Activated naive CD4-positive, alpha-beta T cell (primary cell): ENCODE measurements at places on chromosomes 1 and 21.

DNA sequence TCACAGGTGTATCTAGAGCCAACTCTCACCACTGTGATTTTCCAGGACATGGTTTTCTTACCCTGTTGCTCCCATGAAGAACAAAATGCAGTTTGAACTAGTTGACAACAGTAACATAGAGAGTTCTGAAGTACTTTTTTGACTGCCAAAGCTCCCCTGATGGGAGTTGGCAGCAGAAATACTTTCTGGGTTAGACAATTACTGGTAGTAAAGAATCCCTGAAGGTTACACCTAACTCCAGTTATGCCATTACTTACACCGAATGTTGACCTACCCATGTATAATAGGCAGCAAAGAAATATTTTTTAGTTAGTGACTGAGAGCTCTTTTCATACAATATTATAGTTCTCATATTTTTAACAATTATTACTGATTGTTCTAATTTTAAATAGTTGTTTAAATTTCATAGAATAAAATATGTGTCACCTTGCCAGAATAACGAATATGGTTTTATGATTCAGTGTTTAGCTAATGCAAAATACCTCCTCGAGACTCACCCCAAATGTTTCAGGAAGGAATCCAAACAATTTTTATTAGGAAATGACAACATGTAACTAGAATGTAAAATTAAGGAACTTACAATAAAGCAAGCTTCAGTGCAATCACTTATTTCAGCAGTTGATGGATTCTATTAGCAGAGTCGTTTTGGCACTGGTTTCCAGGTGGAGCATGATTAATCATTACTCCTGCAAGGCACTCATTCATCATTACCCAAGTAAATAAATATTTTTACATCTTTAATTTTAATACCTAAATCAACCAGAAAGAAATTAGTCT, 237.6 kb downstream of the MRPL39 start:
- DNase-seq, result no peak

- DNase-seq, result no peak
These were observed 22.5 kb downstream of the XCL1 start for GRCh38 chr1:168598892-168599291.

GRCh38 chr1:11757047-11757446, 4.9 kb upstream of the C1orf167 start:
- DNase-seq, result no peak

- DNase-seq, result no peak
These were observed 344.5 kb downstream of the RWDD3 start for GRCh38 chr1:95578462-95578861.

GRCh38 chr1:221294242-221294641, 415.0 kb downstream of the HLX start:
- DNase-seq, result no peak

DNA sequence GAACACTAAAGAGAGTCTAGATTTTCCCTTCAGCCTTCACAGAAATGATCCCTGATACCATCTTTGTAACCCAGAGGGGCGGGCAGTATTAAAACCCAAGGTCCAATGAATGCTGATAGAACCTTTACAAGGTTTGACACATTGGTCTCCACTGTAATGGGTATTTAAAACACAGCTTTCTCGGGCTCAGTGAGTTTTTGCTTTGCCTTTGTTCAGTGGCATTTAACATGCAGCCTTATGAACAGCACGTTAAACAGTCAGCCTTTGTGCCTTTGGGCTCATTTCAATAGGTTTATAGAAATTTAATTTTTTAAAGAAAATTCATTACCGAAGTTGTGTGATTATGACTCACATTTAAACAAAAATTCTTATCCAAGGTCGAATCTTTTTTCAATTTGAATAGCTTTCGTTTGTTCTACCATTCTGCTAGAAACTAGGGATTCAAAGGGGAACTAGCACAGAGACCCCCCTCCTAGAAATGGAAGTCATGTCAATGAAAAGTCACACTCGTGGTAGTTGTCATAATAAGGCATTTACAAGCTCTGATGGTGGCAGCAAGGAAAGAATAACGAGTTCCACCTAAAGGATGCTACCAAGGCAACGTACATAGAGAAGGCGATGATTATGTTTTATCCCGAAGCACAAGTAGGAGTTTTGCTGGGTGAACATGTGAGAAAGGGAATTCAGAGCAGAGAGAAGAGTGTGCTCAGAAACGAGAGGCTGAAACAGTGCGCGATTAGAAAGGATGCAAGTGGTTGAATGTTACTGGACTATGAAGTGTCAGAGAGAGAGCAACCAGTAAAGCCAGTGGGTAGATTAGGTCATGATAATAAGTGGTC, 66.2 kb downstream of the SGIP1 start:
- no peak for DNase-seq

DNA sequence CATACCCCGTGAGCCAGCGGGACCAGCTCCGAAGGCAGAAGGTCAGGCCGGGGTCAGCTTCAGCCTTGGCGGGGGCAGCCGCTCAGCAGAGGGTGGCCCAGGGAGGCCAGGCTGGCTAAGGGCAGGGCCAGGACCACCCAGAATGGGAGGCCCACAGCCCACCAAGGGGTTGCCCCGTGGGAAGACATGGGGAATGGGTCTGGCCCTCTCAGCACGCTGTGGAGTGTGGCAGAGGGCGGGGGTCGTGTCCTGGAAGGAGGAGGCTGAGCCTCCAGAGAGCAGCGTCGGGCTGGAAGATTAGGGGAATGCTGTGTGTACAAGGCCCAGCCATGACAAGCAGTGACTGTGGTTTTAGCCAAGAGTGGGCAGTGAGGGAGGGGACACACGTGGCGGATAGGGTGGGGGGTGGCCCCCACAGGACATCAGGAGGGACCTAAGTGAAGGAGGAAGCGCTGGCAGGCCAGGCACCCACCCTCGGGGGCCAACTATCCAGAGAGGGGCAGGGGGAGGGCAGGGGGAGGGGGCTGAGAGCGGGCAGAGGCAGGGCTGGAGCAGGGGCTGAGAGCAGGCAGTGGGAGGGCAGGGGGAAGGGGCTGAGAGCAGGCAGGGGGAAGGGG, 43.9 kb upstream of the POFUT2 start:
- DNase-seq, result no peak

DNA sequence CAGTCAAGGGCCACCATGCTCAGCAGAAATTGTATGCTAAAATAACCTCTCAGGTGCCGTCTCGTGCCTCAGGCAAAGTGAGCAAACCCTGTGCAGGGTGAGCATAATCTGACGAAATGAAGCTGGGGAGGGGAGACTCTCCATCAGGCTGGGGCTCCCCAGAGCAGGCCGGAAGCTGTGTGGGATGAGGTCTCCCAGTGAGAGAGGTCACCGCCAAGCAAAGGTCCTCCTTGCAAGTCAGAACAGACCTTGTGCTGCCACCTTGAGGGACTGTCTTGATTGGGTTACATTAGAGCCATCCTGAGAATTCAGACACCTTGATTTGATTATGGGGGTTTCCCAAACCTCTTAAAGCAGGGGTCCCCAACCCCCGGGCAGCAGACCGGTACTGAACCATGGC, 64.2 kb downstream of the ZNF684 start:
- no peak for DNase-seq

DNA sequence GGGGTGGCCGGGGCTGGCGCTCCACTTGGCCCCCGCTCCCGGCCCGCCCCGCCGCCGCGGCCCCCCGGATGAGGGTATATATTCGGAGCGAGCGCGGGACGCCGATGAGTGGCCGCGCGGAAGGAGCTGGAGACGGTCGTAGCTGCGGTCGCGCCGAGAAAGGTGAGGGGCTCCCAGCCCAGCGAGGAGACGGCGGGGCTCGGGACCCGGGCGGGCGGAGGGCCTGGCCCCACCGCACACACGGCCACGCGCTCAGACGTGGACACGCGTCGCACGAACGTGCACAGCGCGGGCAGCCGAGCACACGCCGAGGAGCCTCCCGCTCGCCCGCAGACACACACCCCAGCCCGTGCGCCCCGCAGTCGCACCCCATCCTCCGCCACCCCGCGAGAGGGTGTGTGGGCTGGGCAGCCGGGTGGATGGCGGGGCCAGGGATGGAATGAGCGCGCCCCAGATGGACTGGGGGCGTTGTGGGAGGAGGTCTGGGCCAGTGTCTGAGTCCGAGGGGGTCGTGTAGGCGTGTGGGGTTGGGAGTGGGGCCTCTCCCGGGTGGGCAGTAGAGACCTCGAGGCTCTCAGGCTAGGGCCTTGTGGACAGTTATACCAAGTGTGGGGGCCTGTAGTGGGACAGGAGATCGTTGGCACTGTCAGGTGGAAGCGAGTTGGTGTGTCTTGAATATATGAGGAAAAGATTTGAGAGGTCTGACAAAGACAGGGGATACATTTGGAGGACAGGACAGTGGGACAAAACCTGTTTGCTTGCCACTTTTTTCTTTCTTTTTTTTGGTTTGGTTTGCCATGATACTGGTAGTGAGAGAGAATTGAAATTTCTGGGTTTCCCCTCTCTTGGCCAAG, at the start of gene UAP1:
TSS of gene UAP1 (plus strand) at position 107 of the 854 bp plus-strand sequence. CDS start 4,347 bp downstream, outside the sequence.
- DNase-seq, result no peak

GRCh38 chr1:84998642-84999280, 1.8 kb upstream of the MCOLN2 start:
- DNase-seq, result peak; percentile 3

- no peak for DNase-seq
These were observed 448.1 kb upstream of the B3GALT2 start for GRCh38 chr1:193634470-193634869.

- no peak for DNase-seq
These were observed 23.6 kb upstream of the PIGC start for GRCh38 chr1:172467446-172467845.
